ENCODE measurements at places on chromosomes 4 and X.

- DNase-seq = no peak
These were observed 1919.8 kb upstream of the AGA start for GRCh38 chr4:179361978-179362486.

GRCh38 chr4:77176640-77177039 lies 19.6 kb downstream of the CCNG2 start:
- no peak for DNase-seq

GRCh38 chr4:182478475-182478874 lies 235.3 kb downstream of the TENM3 start:
- peak; percentile 22 for DNase-seq

- DNase-seq = no peak
These were observed 317.5 kb upstream of the GRIA3 start for GRCh38 chrX:122866532-122866931.

GRCh38 chr4:14449308-14449707 lies 553.0 kb upstream of the CPEB2 start:
- DNase-seq = no peak

DNA sequence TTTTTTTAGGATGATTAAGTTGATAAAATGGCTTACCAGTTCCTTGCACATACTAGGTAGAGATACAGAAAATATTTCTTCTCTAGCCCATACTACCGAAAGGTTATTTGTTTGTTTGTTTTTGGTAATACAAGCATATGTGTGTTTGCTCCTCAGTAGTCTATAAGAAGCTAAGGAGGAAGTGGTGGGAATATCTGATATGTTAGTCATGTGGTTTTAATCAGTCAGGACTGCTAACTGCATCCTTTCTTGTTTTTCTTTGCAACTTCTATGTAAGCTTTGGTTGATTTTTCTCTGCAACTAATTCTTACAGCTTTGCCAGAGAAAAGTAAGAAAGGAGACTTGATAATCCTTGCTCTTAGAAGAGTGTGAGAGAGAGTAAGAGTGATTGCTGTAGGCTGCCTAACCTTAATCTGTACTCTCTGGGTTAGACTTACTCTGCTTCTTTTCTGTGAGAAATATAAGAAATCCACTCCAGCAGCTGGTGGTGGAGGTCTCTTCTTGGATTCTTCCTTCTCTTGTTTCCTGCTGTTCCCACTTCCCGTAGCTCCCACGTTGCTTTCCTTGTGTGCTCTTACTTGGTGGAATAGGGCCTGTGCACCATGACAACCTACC lies 28.3 kb downstream of the SEPTIN11 start:
- no peak for DNase-seq

- DNase-seq = no peak
These were observed 260.1 kb upstream of the FTHL17 start for GRCh38 chrX:31331928-31332327.

DNA sequence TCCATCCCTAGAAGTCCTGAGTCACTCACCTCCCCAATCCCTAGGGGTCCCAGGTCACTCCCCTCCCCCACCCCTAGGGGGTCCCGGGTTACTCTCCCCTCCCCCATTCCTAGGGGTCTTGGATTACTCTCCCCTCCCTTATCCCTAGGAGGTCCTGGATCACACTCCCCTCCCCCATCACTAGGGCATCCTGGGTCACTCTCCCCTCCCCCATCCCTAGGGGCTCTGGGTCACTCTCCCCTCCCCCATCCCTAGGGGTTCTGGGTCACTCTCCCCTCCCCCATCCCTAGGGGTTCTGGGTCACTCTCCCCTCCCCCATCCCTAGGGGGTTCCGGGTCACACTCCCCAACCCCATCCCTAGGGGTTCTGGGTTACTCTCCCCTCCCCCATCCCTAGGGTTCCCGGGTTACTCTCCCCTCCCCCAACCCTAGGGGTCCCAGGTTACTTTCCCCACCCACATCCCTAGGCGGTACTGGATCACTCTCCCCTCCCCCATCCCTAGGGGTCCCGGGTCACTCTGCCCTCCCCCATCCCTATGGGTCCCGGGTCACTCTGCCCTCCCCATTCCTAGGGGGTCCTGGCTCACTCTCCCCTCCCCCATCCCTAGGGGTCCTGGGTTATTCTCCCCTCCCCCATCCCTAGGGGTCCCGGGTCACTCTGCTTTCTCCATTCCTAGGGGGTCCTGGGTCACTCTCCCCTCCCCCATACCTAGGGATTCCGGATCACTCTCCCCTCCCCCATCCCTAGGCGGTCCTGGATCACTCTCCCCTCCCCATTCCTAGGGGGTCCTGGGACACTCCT lies 2.1 kb downstream of the ASMTL start:
- no peak for DNase-seq

GRCh38 chrX:19810802-19811201 lies 76.6 kb downstream of the SH3KBP1 start:
- DNase-seq = no peak

DNA sequence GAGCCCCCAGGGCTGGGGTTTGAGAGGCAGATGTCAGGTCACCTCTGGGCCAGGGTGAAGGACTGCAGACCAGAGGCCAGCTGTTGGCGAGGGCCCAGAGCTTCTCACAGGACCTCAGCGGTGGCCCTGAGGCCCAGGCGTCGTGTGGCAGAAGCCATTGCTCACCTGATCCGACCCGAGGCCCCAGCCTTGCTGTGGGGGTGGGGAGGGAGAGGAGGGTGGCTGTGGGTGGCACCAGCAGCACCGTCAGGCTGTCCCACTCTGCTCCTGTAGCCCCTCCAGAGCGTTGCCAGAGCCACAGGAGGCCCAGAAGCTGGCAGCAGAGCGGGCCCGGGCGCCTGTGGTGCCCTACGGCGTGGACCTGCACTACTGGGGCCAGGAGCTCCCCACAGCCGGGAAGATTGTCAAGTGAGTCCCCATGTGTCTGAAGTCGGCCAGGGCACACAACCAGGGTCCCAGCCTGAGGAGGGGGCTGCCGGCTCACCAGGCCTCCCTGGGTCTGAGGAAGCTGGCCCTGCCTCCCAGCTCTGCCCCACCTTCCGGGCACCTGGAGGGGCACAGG lies 28.8 kb downstream of the UVSSA start:
- DNase-seq = no peak

DNA sequence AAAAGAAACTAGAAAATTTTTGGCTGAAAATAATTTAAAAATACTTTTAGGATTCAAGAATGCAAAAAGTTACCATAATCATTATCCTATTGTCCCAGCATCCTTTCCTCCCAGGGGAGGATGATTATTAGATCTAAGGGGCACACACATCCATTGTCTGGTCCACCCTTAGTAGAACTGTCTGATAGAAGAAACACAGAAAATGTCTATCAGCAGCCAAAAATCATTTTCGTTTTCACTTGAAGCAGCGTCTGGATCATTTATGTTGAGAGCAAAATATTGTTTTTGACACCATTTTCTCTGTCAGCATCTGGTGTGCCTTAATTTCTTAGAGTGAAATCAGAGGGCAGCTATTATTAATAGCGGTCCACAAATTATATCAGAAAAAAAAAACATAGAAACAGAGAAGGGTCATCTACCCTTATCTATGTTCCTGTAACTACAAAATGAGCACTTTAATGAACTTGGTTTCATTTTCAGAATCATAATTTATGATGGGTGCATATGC lies 446.3 kb downstream of the TRAM1L1 start:
- no peak for DNase-seq

DNA sequence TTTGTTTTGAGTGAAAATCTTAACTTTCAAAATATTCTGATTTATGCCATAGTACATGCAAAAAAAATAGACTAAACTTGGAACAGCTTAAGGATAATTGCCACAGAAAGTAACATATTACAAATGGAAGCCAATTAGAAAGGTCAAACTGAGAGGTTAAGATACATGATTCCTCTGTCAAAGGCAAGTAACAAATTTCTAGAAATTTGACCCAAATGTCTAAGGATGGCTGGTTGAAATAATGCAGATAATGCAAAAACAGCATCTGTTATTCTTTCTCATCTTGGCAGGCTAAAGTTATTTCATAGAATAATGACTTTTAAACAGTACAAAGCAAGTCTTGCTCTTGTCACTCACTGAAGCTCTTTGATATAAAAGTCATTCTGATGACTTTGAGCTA lies 10.5 kb downstream of the FGF5 start:
- DNase-seq = no peak

GRCh38 chr4:56656346-56656643 lies 24.8 kb downstream of the HOPX start:
- no peak for DNase-seq

- no peak for DNase-seq
These were observed 202.6 kb downstream of the RBM46 start for GRCh38 chr4:154983714-154984113.

DNA sequence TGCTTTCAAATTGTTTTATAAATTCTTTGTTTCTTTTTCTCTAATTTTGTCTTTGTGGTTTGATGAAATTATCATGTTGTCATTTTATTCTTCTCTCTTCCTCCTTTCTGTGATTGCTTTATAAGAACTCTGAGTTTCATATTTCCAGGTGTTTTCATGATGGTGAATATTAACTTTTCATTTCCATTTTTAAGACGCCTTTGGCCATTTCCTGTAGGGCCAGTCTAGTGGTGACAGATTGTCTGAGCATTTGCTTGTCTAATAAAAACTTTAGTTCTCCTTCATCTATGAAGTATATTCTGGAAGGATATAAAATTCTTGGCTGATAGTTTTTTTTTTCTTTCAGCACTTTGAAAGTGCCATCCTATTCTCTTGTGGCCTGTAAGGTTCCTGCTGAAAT lies 128.1 kb downstream of the FAM13A start:
- DNase-seq = no peak

- DNase-seq = peak; percentile 23
These were observed 103.2 kb downstream of the SRPX start for GRCh38 chrX:38117485-38117884.

GRCh38 chr4:14749910-14750309 lies 252.4 kb upstream of the CPEB2 start:
- peak; percentile 31 for DNase-seq

DNA sequence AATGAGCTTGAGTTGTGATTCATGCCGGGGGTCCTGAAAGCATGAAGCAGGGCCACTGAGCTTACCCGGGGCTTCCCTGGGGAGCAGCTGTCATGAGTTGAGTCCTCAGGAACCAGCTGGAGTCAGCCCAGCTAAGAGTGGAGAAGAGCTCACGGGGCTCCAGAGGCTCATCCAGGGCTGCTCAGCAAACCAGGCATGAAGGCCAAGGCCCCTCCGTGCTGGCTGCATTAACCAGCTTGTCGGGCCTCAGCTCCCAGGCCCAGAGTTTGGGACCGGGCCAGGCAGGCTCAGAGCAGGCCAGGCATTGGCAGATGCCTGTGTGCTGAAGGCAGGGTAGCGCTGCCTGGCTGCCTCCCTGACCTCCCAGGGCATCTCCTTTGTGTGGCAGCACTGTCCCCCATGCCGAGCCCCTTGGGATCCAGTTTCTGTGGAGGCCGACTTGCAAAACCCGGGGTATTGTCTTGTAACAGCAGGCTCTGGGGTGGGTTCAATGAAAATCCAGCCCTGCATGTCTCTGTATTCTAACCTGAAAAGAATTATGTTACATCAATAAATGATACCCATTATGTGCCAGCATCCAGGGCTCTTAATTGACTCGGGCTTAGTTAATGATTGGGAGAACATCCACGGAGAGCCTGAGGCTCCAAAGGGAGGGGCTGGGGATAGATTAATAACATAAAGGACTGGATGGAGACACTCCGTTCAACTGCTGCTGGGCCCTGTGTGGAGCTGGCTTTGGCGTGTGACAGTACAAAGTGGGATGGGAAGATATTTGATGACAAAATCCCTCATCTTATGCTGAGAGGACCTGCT lies 68.0 kb upstream of the MSX1 start:
- DNase-seq = no peak

- DNase-seq = no peak
These were observed 38.6 kb downstream of the PHOX2B start for GRCh38 chr4:41709844-41710481.

GRCh38 chrX:17039826-17040225 lies 93.4 kb downstream of the REPS2 start:
- DNase-seq = no peak

DNA sequence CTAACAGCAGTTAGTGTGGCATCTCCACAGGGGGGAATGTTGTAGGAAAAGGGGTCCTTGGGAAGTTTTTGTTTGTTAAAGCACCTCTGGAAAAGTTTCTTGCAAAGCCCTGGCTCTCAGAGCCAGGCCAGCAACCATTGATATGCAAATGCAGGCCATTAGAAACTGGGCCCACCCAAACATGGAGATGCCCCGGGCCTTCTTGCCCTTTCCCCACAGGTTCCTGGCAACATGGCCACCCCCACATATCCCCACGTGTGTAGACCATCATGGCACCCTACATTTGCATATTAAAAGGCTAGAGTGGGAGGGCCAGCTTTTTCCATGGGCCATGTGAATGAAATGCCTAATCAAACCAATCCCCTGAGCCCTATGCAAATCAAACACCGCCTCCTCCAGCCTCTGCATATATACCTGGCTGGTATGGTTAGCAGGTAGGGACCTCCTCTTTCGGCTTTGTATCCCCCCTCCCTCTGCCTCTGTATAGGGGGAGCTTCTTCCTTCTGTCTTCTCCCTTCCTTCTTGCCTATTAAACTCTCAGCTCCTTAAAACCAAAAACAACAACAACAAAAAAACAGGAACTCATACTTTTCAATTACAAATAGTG lies 44.0 kb upstream of the ZCCHC13 start:
- DNase-seq = no peak

- peak; percentile 61 for DNase-seq
These were observed 239.9 kb downstream of the C4orf33 start for GRCh38 chr4:129335818-129336217.

DNA sequence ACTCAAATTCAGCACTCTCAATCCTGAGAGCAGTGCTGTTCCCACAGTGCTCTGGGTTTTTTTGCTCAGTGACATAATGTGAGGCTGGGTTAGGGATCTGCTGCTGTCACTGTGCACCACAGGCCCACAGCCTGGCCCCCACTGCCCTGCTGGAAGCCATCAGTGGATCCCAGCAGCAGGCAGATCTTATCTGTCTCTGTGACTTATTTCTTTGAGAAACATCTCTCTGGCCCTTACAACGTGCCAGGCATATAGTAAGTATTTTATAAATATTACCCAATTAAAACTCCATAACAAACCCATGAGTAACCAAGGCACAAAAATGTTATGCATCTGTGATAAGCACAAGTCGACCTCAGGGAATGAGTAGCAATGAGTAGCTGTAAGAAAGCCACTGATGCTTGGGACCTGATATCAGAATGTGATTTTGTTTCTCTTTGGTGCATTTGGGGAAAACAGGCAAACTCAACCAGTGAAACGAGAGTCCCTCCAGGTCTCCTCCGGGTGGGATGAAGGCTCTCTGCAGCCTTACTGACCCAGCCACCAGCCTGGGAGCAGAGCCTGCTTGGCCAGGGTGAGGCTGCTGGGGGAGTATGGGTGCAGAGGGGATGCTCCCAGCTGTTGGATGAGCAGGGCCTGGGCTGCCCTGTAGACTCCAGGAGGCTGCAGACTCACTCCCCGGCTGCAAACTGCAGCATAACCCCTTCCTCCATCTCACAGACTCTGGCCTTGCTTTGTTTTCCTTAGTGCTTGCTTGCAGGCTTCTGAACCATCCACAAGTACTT lies 172.7 kb upstream of the LNX1 start:
- no peak for DNase-seq

DNA sequence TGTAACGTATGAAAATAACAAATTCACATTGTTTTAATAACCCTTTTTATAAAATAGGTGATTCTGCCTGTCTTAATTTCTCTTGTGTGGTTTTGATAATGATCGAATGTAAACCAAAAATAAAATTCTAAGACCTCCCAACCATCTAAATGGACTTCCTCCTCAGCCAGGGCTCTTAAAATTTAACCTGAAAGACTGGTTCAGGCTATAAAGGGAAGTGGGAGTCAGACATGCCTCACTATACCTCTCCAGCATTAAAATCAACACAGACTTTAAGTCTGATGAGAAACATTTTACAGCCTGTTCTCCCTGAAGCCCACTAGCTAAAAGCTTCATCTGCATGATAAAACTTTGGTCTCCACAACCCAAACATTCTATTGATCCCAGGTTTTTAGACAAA lies 97.6 kb upstream of the STIM2 start:
- DNase-seq = no peak

- DNase-seq = no peak
These were observed 84.0 kb downstream of the PHKA2 start for GRCh38 chrX:18899796-18900380.

All from NCI-H2081 (cell line).